NCI-H510A (cell line): ENCODE measurements at places on chromosomes 7 and 10.

- no peak for DNase-seq
Observed at GRCh38 chr7:22452142-22452959, 47.6 kb downstream of the STEAP1B start.

GRCh38 chr7:55365675-55366460, 731 bp downstream of the LANCL2 start:
- DNase-seq, result peak; percentile 96

- no peak for DNase-seq
Observed at GRCh38 chr7:353746-354325, 63.9 kb downstream of the FOXL3 start.

- peak; percentile 19 for DNase-seq
Observed at GRCh38 chr7:120856621-120857352, 1.2 kb downstream of the TSPAN12 start.

DNA sequence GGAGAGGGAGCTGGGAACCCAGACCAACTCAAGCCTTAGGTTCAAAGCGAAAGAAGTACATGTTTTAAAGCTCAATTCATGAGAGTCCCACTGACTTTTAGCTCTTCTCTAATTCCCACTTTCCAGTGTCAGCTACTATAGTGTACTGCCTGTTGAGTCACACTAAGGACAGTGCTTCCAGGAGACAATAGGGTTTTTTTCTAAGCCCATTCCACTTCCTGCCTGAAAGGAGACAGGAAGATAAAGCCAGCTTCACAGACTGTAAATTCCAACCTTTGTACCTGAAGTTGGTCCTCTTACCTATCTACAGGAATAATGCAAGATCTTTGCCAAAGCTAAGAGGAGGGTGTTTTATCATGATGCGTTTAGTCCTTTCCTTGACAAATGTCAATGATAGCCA, 4.4 kb downstream of the MSRB2 start:
- no peak for DNase-seq

DNA sequence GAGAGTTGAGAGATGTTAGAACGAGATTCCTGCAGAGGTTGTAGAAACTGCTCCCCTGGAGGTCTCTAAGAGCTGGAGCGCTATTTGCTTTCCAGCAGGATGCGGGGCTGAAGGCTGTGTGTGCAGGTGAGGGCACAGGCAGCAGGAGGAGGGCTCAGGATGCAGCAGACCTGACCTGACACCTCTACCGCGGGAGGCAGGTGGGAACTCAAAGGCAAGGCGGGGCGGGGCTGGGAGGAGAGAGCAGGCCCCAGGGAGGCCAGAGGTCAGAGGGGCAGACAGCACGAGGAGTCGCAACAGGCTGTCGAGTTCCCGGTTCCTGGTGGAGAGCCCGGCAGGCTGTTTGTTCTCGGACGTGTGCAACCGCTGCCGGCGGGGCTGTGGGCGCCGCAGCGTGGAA, 7.9 kb upstream of the CRTAC1 start:
- DNase-seq, result peak; percentile 48

DNA sequence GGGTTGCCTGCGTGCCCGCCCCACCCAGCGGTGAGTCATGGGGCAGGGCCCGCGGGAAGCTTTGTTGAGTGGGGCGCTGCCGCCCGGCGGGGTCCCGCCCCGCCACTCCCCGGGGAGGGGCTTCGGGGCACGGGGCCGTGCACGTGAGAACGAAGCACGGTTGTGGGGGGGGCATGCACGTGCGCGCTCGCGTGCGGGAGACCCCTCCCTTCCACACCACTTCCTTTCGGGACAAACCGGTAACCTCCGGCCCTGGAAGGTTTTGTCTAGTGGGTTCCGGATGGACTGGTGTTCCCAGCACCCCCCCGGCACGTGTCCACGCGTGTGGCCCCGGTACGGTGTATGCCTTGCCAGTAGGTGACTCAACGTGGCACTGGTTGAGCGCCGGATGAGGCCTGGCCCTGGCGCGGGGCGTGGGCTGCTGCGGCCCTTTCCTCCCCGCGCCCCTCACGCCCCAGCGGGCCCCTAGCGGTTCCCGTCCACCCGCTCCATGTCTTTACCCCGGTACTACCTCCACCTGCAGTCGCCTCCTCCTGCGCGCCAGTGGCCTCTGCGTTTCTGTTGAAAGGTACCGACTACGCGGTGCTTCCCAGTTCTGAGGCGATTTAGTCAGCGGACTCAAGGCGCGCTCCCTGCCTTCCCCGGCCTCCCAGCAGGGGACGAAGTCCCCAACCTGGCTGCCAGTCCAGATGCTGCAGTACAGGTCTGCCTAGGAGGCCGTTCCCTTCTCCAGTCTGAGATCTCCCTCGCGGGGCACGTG, 3.1 kb downstream of the ADIRF start:
- DNase-seq, result peak; percentile 76

GRCh38 chr7:82441669-82442478, 1.7 kb downstream of the CACNA2D1 start:
- DNase-seq, result no peak

DNA sequence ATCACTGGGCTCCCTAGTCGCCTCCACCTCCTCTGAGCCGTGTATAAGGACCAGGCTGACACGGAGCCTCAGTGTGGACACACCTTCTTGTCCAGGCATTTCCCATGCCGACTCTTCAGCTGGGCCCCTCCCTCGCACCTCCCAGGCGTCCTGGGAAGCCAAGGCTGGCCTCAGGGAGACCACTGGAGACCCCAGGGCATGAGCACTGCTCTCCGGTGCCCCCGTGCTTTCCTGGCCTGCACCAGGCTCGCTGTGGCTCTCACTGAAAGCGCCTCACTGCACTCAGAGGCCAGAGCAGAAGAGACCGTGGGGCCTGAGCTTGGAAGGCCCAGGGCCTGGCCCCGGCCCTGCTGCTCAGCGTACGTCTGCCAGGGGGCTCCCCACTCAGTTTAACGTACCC, 31.4 kb downstream of the LRRC27 start:
- DNase-seq, result no peak

- DNase-seq, result no peak
Observed at GRCh38 chr7:110568932-110569331, 522.0 kb upstream of the LRRN3 start.

DNA sequence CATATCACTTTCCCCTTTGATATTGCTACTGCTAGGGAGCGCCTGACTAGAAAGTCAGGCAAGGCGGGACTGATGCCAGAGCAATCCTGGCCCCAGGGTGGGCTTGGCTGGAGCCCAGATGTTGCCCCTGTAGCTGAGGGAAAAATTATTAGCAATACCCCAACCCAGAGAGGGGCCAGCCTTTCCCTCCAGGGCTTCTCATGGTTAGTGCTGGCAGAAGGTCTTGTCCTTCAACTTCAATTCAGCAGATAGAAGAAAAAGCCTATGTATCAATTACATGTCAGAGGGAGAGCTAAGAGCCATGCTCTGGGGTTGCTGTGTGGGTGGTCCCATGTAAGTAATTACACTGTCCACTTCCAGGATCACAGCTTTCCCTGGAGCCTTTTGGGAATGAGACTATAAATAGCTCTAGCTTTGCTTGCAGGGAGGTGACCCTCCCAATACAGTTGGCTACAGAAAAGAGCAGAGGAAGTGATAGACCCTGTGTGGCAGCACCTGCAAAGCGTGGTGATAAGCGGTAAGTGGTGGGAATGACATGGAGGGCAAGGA, 579.1 kb downstream of the CCSER2 start:
- no peak for DNase-seq

DNA sequence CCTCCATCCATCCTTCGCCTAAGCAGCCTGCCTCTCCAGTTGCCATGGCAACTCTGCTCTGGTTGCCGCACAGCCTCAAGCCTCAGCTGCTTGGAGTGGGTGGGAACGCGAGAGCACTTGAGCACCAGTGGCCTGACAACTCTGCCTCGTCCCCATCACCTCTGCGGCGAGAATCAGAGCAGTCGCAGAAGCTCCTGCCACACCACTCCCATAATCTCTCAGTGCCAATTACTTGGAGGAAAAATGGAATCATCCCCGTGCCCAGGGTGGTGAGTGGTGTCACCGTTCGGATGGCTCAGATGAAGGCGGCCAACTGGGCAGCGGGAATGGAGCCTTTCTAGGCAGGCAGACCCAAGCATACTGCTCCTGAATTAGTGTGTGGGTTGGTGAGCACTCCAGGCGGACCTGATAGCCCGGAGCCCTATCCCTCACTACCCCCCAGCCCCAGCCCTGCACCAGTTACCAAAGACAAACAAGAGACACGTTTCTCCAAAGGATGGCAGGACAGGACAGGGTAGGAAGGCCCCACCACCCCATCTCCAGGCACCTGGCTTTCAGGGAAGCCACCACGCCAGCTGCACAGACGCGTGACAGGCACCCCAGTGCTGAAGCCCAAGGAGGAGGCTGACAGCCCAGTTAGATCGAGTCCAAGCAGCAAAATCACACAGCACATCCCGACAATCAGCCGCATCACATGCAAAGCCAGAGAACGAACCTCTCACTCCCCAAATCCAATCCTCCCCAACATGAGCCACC, 335.4 kb downstream of the PTPRN2 start:
- no peak for DNase-seq

DNA sequence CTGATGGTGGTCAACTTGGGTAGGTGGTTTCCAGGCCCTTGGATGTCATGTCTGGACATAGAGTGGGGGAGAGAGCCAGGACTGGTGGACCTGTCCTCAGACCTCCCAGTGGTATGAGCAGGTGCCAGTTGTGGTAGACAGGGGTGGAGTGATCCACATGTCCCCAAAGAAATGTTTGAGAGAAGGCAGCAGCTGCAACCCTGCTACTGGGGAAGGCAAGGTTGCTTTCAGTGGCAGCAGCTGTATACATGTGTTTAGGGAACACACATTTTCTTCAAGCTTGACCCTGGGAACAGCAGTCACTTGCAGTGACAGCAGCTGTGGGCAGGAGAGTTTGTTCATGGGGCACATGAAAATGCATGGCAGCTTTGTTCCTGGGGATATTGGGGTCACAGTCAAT, 882.6 kb upstream of the C7orf33 start:
- DNase-seq, result no peak

DNA sequence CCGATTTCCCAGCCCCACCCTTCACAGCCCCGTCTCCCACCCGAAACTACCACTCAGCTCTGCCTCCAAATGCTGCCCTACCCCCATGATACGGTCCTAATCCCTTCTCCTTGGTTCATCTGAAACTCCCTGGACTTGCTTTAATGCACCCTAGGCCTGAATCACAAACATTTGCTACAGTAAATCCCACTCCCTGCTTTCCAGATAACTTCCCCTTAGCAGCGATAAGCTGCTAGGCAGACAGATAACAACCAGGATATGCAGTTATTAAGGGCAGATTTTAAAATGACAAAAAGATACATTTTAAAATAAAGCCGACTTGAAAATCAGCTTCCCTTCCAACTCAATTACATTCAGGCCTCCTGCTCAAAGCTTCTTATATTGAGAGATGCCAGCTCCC, 514.7 kb downstream of the GRID1 start:
- no peak for DNase-seq

GRCh38 chr10:68869623-68870022, 31.5 kb upstream of the DDX50 start:
- no peak for DNase-seq

GRCh38 chr7:114986190-114987180, 64.6 kb downstream of the MDFIC start:
- DNase-seq, result no peak

DNA sequence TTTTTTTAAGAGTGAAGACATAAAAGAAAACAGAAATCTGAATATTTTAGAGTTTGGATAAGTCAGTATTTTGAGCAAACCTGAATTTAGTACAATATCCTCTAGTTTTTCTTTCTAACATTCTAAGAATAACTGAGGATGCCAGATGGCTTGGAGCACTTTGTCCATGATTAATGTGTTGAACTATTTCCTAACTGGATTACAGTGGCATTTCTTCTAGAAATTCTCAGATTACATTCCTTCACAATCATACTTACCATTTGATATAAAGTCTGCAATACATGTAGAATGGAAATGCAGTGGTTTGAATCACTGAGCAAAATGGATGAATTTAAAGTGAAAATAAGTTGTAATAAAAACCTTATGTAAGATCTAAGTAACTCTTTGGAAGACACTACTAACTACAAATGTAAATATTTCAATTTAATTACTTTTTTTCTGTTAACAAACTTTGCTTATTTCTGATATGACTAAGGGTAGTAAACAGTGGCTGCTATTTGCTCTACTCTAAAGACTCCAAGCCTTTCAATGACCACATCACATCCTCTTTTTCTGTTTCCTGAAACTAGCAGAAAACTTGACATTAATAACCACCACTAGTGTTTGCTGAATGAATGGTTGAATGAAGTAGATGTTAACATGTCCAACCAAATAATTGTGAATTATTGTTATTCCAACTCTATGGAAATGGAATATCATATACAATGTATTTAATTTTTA, 102.8 kb downstream of the PRKG1 start:
- DNase-seq, result no peak

GRCh38 chr7:24700521-24701260, 56.6 kb downstream of the GSDME start:
- DNase-seq, result no peak

GRCh38 chr7:133253519-133253875, 619 bp downstream of the EXOC4 start:
- DNase-seq, result no peak

GRCh38 chr7:152059311-152059710, 33.8 kb downstream of the GALNT11 start:
- DNase-seq, result no peak

GRCh38 chr10:98378722-98379121, 36.3 kb downstream of the PYROXD2 start:
- no peak for DNase-seq

DNA sequence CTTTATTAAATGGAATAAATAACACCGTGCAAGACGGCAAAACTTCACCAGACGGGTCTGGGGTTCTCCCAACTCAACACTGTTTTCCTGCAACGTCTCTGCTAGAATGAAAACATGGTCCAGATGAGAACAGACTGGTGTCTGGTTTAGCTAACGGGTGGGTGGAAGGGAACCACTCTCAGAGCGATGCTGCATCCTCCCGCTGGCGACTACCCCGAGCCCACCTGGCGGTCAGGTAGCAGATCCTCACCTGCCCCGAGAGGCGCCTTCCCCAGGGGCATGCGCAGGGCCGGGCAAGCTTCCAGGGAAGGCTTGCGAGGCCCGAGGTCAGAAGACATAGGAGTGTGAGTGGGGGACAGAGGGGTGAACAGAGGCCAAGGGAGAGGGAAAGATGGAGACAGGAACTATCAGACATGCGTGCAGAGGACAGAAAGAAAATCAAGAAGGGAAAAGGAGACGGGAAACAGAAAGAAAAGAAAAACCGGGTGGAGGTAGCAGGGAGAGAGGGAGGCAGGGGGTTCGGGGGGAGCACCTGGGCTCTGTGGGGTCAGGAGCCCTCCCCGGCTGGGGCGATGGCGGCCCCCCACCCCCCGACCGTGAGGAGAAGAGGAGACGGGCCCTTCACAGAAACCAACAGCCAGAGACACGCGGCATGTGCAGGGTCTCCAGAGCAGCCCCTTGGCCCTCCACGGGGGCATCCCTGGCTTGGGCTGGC, 222.0 kb downstream of the MAD1L1 start:
- DNase-seq, result no peak

GRCh38 chr7:71753956-71754664, 622.2 kb downstream of the GALNT17 start:
- DNase-seq, result no peak

GRCh38 chr10:11439523-11440053, 171.9 kb downstream of the USP6NL start:
- DNase-seq, result no peak
